Activated CD4-positive, alpha-beta T cell treated with anti-CD3 and anti-CD28 coated beads, Interleukin-2, amount 10 ng/mL, durations not matched to agents 7 days and 5 days (primary cell): ENCODE measurements at places on chromosomes 12 and 14. TPM values are rescaled to one million over a fixed set of nuclear protein-coding genes. Genes with fewer than 3 reads are reported as not detected.

The STAB2 gene
- total RNA-seq, result not detected

The TPPP2 gene
- not detected for total RNA-seq

The LRRC43 gene
- not detected for total RNA-seq

The RDH16 gene
- 0.35 TPM for total RNA-seq

The CCDC38 gene
- total RNA-seq, result not detected

The NUAK1 gene
- total RNA-seq, result not detected

The P2RX2 gene
- total RNA-seq, result not detected

DNA sequence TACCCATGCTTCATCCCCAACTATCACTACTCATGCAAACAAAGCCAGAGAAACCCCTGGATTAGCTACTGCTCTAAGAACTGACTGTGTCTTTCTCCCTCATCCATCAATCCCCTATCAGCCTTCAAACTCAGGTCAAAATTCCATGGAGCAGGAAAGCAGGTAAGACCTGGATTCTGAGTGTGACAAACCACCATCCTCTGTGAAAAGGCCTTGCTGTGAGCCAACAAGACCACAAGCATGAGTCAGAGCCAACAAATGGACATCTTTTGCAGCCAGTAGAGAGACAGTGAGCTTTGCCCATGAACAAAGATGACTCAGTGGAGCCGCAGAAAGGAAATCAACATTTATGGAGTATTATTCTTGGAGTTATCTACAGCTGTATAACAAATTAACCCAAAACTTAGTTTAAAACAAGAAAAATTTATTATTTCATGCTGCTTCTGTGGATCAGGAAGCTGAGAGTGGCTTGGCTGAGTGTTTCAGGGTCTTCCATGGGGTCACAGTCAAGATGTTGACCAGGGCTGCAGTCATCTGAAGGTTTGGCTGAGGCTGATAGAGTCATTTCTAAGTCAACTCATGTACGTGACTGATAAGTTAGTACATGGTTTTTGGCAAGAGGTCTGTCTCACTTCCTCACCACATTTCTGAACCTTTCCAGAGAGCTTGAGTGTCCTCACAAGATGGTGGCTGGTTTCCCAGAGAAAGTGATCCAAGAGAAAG, 61.1 kb downstream of the PITPNM2 start:
- H3K4me3 ChIP-seq, result no peak overlapping the region
- DNase-seq, result no peak
- no peak overlapping the region for H3K27ac ChIP-seq
- no peaks in the 10 kb centered on the region for H3K36me3 ChIP-seq

DNA sequence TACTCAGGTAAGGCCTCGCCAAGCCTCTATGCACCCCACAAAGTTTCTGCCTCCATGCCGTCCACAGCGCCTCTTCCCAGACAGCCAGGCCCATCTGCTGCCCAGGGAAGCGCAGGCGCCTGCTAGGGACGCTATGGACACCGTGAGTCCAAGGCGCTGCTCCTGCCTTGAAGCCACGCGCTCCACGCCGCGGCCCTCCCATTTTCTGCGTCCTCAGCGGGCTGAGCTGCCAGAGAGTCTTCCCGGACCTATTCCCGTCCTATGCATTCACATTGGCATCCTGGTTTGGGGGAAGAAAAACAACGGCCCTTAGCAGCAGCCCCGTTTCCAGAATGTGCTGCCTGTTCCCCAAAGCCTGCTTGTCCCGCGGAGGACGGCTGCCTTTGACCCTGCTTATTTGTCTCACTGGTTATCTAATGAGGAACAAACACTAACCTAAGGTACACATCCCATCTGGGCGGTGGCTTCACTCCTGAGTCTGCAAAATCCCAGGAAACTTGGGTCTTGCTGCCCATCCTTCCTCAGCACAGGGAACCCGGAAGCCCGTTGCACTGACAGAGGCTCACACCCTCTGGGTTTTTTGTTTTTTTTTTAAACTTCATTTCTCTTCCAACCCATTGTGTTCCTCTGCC, 38.0 kb downstream of the MMAB start:
- H3K4me3 ChIP-seq, result no peak overlapping the region
- H3K27ac ChIP-seq, result no peak overlapping the region
- peaks cover 2% of the 10 kb centered on the region for H3K36me3 ChIP-seq
- DNase-seq, result no peak
- H3K27me3 ChIP-seq, result no peaks in the 10 kb centered on the region

GRCh38 chr12:133010657-133011297, 24.6 kb downstream of the ZNF26 start:
- DNase-seq, result no peak
- H3K4me3 ChIP-seq, result no peak overlapping the region
- H3K27me3 ChIP-seq, result no peaks in the 10 kb centered on the region
- peaks cover under 1% of the 10 kb centered on the region for H3K4me1 ChIP-seq
- no peak overlapping the region for H3K27ac ChIP-seq

DNA sequence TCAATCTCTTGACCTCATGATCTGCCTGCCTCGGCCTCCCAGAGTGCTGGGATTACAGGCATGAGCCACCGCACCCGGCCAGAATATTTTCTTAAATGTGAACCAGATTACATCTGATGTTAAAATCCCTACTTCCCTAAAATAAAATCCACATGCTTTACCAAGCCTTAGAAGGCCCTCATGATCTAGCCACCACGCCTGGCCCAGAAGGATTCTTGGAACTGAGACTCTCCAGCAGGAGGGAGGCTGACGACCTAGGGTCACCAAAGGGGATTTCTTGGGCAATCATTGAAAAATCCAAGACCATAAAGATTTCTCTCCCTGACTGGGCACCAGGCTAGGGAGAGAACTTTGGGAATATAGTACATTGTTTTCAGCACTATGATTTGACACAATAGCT, 25.2 kb upstream of the RASSF3 start:
- no peak overlapping the region for H3K27ac ChIP-seq
- H3K27me3 ChIP-seq, result no peaks in the 10 kb centered on the region
- peaks cover 22% of the 10 kb centered on the region for H3K4me1 ChIP-seq
- no peaks in the 10 kb centered on the region for H3K36me3 ChIP-seq
- no peak for DNase-seq
- H3K4me3 ChIP-seq, result no peak overlapping the region

DNA sequence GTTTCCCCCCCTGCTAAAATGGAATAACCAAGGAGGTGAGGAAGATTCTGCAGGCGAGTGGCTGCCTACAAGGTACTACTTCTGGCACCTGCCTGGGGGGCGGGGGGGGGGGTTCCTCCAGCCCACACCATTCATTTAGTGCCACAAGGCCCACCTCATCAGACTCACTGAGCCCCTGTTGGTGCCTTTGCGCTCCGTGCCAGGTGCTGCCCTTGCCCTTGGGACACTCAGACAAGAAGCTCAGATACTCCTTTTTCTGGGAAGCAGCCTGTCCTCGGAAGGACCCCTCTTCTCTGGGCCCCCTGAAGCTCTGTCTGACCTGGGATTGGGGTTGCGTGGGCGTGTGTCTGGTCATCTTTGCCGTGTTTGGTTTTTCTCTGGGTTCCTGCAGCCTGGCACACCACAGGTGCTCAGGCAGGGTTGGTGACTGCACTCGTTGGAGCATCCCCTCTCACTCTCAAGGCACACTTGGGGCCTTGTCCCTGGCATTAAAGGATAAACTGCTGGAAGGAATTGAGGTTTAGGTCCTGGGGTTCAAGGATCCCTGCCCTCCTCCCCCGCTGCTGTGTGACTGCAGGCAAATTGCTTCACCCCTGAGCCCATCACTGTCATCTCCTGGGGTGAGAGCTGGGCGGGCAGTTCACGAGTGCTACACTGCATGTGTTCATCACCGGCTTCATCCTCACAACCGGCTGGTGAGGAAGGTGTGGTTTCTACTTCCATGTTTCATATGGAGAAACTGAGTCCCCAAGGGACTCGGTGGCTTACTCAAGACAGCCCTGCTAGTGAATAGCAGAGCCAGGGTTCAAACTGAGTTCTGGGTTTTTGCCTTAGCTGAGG, 16.9 kb downstream of the FAM222A start:
- no peak for DNase-seq
- H3K4me1 ChIP-seq, result no peaks in the 10 kb centered on the region
- peaks cover 10% of the 10 kb centered on the region for H3K27me3 ChIP-seq
- H3K27ac ChIP-seq, result no peak overlapping the region

- H3K4me1 ChIP-seq, result no peaks in the 10 kb centered on the region
- no peak overlapping the region for H3K4me3 ChIP-seq
- no peak overlapping the region for H3K27ac ChIP-seq
- H3K27me3 ChIP-seq, result peaks cover 26% of the 10 kb centered on the region
- no peaks in the 10 kb centered on the region for H3K36me3 ChIP-seq
- no peak for DNase-seq
Measured at GRCh38 chr14:99875836-99876235, 82.6 kb downstream of the EML1 start.

DNA sequence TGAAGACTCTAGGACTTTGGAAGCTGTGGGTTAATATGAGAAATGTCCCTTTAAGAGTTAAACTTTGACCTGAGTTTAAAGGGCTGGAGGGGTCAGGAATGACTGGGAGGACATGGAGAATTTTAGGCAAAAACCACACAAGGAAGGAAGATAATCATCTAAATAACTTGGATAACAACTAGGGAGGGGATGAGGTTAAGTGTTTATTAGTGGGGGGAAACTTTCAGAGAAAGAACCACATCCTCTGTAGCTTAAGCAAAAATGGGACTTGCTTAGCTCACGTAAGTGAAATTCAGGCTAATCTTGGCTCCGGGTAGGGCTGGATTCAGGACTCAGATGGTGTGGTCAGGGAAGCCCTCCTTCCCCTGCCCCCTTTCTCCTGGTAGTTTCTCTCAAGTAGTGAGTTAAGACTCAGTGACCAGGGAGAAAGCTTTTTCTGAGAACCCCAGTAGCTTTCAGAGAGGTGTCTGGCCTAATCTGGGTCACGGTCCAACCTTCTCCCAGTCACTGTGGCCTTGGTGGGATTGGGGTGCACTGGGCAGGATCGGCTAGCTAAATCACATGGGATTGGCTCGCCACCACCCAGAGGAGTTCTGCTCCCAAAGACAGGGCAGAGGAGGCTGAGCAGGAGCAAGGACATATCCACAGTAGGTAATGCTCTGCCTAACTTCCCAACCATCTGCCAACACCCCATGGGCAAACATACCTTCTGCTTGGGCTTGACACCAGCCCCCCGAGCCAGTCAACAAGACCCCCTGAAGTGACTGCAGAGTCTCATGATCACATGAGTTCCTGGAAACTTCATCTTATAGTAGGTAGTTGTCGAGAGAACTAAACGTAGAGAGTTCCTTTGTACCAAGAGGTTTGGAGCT, 52.8 kb downstream of the ARF6 start:
- H3K4me1 ChIP-seq, result peaks cover 73% of the 10 kb centered on the region
- H3K36me3 ChIP-seq, result peaks cover 26% of the 10 kb centered on the region
- peak overlapping the region; percentile 6 for H3K4me3 ChIP-seq
- peak overlapping the region; percentile 91 for H3K27ac ChIP-seq
- no peaks in the 10 kb centered on the region for H3K27me3 ChIP-seq

DNA sequence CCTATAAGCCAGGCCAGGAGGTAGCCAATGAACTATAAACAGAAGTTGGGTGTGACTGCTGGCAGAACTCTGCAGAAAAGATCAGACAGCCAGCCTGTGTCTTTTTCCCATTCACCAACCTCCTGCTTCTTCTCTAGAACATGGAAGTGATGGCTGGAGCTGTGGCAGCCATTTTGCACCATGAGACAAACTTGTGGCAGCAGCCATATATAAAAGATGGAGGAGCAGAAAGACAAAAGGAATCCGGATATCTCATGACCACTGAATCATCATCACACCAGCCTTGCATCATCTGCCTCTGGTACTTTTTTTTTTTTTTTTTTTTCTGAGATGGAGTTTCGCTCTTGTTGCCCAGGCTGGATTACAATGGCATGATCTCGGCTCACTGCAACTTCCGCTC, 8.7 kb downstream of the BEGAIN start:
- no peak overlapping the region for H3K27ac ChIP-seq
- no peak overlapping the region for H3K4me3 ChIP-seq
- H3K4me1 ChIP-seq, result no peaks in the 10 kb centered on the region
- DNase-seq, result no peak
- H3K36me3 ChIP-seq, result no peaks in the 10 kb centered on the region

DNA sequence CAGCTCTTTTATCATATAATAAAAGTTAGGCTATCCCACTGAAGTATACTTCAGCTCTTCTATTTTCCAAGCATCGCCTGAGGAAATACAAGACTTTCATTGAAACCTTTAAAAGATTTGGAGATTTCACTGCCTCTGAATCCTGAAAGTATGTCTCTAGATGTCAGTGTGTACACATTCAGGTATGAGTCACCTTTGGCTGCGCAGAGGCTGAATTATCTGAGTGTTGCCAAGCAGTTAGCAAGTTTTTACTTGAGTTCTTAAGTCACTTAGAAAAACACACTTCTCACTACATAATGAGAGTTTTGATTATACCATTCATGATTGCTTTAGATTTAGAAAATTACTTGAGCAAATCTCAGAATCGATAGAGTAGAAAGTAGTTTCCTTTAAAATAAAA, 210.3 kb downstream of the TMTC2 start:
- DNase-seq, result no peak
- H3K36me3 ChIP-seq, result no peaks in the 10 kb centered on the region
- H3K27ac ChIP-seq, result no peak overlapping the region
- H3K4me3 ChIP-seq, result no peak overlapping the region

DNA sequence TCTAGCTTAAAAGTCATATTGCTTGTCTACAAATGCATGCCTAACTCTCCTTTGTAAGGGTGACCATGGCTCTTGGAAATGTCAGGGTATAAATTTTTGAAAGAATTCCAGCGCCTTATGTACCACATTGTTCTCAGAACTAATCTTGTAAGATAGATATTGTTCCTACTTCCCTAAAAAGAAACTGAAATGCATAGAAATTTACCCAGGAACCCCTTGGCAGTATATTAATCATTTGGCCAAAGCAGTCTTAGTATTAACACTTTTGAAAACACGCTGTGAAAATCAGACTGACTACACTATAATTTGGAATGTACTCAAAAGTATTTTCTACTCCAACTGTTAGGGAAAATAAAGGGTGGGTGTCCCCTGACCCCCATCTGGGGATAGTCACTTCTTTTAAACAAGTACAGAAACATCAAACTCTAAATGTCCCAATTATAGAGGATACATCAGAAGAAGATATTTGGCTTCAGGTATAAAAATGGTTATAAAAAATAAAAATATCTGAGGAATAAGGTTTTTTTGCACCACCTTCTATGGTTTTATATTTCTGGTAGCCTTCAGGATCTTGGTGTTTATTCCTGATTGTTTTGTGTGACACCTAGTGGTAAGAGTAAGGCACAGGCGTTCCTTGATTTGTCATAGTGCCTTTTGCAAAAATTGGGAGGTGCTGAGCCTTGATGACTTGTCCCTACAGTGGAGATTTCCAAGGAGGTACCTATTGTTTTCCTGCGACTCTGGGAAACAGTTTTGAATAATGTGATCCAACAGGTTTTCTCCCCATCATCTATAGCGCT, 2.2 kb upstream of the NFKBIA start:
- no peak overlapping the region for H3K4me3 ChIP-seq
- no peaks in the 10 kb centered on the region for H3K27me3 ChIP-seq
- peaks cover 42% of the 10 kb centered on the region for H3K4me1 ChIP-seq
- DNase-seq, result no peak
- H3K27ac ChIP-seq, result no peak overlapping the region
- H3K36me3 ChIP-seq, result peaks cover 20% of the 10 kb centered on the region

DNA sequence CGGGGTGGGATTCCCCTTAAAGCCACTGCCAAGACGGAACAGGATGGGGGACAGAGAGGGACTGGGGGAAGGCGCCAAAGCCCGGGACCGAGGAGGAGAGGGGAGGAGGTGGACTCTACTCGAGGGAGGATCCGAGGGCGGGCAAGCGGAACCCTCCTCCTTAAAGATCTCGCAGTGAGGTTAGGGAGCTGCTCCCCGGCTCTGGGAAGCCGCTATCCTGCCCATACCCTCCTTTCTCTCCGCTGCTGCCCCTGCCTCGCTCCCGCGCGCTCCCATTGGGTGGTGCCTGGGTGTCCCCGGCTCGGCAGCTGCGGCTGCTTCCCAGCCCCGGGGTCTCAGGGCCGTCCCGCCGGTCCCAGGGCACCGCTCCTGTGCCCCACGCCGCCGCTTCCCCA, 16.4 kb downstream of the KRT18 start:
- H3K36me3 ChIP-seq, result no peaks in the 10 kb centered on the region
- H3K4me3 ChIP-seq, result no peak overlapping the region
- H3K27me3 ChIP-seq, result peaks cover 24% of the 10 kb centered on the region
- DNase-seq, result no peak
- no peaks in the 10 kb centered on the region for H3K4me1 ChIP-seq
